ENCODE measurements at places on chromosomes 3 and 15.
A peak's percentile ranks its signal among the peaks of the same experiment; 100 is the strongest.

DNA sequence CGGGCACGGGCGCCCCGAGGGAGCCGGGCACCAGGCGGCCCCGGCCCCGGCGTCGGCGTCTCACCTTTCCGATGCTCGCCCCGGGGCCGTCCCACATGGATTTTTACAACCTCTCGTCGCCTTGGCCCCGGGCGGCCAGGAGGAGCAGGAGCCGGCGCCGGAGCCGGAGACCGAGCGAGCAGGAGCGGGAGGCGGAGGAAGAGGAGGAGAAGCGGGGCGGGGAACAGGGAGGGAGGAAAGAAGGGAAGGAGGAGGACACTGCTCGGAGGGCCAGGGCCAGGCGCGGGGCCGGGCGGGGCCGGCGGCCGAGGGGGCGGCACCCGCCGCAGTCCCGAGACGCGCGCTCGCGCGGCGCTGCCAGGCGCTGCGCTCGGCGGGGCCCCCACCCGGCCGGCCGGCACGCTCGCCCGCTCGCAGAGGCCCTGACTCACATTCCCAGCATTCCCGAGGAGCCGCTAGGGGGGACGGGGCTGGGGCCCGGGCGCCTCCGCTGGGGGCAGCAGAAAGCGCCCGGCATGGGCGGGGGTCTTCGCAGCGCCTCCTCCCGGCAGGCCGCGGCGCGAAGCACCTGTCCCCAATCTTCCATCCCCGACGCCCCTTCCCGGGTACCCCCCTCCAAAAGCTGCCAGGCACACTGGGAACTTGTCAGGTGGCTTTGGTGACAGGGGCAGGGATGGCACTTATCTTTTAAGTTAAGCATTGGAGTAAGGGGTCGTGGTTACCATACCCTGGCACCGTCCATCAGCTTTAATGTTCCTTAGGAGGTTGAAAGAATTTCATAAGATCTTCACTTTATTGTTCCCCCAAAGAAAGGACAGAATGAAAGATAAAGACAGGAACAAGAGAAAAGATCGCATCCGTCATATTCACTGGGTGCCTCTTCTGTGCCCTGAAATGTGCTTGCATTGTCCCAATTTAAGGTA, at the start of gene ERC2:
ERC2 (minus strand) TSS at position 284 of the 923 bp plus-strand sequence.
- DNase-seq, result no peak

- DNase-seq, result no peak
Observed at GRCh38 chr15:81506071-81506470, 132.1 kb upstream of the TMC3 start.

GRCh38 chr15:100105101-100105500, 236.7 kb downstream of the ADAMTS17 start:
- DNase-seq, result no peak

DNA sequence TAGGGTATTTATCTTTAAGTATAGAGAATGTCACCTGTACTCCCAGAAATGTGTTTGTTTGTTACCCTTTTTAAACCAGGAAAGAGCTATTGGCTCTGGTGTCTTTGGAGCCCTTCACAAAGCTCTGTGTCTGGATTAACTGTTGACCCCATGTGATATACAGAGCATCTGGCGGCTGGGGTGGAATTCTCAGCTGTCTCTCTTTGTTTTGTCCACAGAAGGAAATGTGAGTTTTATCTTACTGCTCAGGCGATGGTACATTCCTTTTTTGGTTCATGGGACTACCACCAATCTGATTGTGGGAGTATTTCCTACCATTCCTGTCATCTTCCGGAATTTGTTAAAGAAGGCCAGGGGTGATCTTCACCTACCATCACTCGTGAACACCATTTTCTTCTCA, 120.3 kb downstream of the AKAP13 start:
- DNase-seq, result no peak

DNA sequence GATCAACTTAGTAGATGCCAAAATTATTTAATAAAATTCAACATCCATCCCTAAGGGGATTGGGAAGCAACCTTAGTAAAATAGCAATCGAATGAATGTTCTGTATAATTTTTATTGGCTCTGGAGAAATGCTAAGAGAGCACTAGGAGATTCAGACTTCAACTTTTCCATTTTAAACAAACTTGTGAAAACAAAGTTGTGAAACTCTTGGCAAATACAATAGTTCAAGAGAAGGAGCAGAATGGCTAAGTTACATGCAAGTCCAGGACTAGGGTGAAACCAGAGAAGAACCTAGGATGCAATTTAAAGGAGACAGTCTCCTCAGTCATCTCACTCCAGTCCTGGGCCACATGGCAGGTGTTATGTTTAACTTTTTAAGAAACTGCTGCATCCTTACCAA, 16.7 kb upstream of the ZNF280D start:
- DNase-seq, result no peak

DNA sequence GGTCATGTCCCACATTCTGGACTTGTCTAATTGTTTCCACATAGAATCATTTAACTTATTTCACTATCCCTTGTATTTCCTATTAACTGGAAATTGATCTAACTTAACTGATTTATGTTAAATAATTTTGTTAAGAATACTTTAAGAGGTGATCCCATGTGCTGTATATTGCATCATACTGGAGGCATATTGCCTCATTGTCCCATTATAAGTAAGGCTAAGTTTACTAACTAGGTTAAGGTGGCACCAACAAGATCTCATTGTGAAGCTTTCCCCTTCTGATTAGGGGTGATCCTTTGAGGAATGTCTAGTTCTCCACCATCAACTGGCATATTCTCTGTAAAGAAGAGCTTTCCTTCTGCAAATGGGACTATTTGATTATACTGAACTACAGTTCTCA, 24.4 kb downstream of the MAP1A start:
- DNase-seq, result no peak

GRCh38 chr15:77866596-77867125, 210.8 kb downstream of the TBC1D2B start:
- DNase-seq, result no peak

DNA sequence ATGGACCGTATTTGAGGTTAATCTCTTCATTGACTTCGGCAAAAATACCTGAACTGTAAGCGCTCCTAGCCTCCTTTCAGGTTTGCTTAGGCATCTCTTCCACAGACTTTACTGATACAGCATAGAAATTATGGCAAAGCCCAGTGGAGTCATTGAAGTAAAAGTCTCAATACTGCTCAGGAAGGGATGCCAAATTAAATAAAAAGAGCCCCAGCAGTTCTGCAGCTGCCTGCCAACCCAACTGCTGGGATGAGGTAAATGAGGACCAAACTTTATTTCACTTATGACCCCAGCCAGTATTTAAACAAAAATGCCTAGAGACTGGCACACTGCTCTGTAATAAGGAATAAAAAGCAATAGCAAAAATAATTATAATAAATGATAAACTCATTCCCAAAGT, 65.4 kb downstream of the IQCH start:
- no peak for DNase-seq

GRCh38 chr3:170033489-170033888, 4.3 kb upstream of the GPR160 start:
- peak; percentile 68 for DNase-seq
